Fibroblast of the conjunctiva (primary cell): ENCODE measurements at places on chromosomes 16 and 17.
A peak's percentile ranks its signal among the peaks of the same experiment; 100 is the strongest.

DNA sequence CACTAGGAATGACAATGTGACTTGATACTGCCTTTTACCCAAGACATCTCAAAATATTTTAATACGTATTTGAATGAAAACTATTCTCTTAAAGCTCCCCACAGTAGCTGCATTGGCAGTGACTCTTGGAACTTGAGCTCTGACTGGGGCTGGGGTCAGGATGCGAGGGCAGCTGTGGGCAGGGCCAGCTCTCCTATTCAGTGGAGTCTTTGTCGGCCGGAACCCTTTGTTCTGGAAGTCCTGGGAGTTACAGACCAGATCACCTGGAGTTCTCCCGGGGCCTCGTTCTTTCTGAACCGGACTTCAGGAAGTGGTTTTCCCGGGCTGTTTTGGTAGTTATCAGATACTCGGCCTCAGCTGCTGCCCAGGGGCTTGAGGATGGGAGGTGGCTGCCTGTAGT, 84.9 kb downstream of the NPIPB11 start:
- no peak for DNase-seq

DNA sequence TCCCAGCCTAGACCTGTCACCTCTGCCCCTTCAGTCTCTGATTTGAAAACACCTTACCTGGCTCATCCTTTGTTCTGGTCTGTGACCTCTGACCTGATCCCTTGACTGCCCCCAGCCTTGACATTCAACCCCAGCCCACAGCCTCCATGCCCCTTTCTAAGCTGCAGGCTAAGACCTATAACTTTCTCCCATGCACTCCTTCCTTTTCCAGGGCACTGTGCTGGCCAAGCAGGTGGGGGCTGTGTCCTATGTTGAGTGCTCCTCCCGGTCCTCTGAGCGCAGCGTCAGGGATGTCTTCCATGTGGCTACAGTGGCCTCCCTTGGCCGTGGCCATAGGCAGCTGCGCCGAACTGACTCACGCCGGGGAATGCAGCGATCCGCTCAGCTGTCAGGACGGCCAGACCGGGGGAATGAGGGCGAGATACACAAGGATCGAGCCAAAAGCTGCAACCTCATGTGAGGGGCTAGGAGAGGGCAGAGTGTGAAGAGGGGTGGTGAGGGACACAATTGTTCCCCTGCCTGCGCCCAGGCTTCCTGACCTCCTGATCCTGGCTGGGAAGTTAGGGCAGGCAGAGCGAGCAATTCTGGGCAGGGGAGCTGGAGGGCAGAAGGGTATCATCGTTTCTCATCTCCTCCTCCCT, 3.3 kb downstream of the RND2 start:
- DNase-seq: no peak

DNA sequence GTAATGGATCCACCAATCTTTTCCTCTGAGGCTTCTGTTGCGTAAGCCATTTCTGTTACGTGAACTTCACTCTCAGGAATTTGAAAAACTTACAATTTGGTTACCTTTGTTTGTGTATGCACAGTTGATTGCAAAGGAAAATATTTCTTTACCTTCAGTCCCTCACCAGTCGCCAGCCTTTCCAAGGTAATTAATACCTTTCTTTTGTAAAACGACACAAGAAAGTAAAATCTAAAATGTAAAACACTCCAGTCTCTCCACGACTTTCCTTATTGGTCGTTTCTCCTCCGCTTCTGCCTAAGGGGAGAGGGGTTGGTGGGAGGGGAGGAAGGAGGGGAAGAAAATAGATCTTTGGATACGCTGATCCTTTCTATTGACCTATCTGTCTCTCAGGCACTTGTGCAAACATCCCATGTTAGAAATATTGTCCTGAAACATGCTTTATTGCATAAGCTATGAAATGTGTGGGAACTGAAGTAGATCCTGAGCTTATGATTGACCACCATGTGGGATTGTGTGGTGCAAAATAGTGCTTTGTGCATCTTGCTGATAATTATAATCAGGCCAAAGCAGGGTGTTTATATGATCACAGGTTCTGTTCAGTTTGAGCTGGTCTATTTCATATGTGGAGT, 32.4 kb upstream of the EFCAB13 start:
- DNase-seq: no peak

DNA sequence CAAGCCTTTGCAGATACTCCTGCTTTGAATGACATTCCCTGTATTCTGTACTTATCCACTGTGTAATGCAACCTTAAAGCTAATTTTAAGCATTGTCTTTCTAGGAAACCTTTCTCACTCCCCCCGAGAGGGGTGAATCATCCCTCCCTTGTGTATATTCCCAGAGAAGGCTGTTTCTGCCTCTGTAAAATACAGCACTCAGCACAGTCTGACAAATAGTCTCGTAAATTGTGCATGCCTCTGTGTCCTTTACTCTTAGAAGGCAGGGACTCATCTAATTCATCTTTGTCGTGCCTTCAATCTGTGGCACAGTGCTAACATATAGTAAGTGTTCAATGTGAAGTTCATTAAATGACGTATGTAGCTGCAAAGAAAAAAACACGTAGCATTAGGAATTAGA, 200.7 kb downstream of the CA10 start:
- DNase-seq: no peak

GRCh38 chr17:67365738-67366192, 612 bp downstream of the PSMD12 start:
- DNase-seq: no peak

GRCh38 chr17:1008008-1008761, 11.3 kb downstream of the TIMM22 start:
- DNase-seq: peak; percentile 28

DNA sequence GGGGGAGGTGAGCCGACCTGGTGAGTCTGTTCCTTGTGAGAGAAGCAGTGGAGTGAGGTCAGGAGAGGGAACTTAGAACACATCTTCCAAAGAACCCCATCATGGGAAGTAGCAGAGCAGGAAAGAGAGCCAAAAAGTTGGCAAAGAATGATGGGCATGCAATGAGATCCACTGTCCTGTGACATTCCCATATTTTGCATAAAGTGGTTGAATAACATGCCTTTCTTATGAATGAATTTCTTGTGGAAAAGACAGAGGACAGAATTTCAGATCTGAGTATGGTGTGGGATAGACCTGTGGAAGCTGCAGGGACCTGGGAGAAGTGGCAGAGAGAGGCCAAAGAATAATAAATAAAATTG, 41.3 kb downstream of the TMEM100 start:
- DNase-seq: no peak

- no peak for DNase-seq
These were observed 46.4 kb downstream of the NXPH3 start for GRCh38 chr17:49621946-49622529.

DNA sequence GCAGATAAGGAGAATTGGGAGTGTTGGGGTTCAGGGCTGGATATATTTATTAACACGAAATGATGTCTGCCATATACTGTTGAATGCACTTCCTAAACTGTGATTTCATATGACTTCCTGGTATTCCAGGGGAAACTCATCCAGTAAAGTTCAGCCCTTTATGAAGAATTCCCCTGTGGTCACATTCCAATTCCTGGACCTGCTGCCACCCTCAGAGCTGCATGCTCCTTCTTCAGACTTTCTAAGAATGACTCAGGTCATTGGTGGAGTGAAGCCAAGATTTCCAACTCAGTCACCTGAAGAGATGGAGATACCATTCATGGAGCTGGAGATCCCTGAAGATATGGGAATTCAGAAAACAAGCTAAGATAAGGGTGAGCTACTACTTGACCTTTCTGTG, 114.2 kb upstream of the TMEM97 start:
- DNase-seq: no peak
